T-cell (primary cell): ENCODE measurements at places on chromosomes 12 and 14.
A peak's percentile ranks its signal among the peaks of the same experiment; 100 is the strongest.

DNA sequence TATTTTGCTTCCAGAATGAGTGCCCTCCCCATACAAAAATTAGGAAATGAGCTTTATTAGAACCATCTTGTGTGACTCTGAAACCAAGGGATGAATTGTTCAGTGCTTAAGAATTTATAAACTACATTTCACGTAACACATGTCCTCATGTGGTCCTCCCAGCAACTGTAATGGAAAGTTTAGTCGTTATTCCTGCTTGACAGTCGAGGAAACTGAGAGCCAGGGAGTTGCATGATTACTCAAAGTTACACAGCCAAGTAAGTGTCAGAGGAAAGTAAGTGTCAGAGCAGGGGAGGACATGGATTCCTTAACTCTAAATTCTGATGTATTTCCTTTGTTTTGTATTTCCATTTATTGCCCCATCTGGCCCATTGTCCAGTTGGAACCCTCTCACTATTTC lies 453.9 kb downstream of the FUT8 start:
- DNase-seq = no peak

GRCh38 chr12:98635657-98636323 lies 8.8 kb downstream of the IKBIP start:
- no peak for DNase-seq

DNA sequence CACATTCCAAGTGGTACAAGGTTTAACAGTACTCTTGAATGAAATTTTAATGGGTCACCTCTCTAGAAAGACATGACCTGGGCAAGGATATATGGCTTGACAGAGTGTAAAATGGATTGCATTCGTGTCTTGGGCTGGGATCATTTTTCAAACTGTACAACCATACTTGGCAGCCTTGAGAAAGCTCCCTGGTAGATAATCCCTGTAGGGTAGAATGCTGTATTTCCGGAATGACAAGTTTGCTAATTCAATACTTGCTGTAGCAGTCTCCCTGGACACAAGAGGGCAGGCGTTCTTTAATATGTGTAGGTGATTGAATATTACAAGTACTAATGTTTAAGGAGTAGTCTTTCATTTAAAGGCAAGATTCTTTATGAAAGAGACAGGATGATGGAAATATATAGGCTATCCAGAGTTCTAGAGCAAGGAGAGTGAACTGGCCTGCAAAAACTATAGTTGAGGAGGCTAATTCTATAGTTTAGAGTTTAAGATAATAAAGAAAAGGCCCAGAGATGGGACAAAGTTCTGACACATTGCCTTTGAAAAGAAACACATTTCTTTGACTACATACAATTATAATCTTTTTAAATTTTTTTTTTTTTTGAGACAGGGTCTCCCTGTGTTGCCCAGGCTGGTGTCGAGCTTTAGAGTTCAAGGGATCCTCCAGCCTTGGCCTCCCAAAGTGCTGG lies 53.4 kb downstream of the PLBD1 start:
- no peak for DNase-seq

GRCh38 chr14:74508292-74508731 lies 14.7 kb downstream of the ISCA2 start:
- no peak for DNase-seq

DNA sequence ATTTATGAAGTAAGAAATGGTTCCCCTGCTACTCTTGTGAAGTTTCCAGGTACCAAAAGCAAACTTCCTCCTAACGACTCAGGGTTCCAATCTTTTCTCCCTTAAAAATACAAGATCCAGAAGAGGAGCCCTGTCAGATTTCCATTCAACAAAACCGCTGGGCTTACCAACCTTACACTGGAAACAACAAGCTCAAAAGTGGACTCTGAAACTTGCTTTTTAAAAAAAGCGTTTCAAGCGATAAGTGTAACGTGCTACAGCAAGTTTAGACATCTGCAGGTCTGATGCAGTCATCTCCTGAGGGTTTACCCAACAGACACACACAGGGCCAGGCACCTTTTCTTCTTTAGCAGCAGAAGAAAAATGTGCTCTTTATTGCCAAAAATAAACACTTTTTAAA lies 6.9 kb upstream of the CREBL2 start:
- no peak for DNase-seq

- DNase-seq = no peak
Measured at GRCh38 chr14:75645056-75645455, 15.6 kb downstream of the ERG28 start.

DNA sequence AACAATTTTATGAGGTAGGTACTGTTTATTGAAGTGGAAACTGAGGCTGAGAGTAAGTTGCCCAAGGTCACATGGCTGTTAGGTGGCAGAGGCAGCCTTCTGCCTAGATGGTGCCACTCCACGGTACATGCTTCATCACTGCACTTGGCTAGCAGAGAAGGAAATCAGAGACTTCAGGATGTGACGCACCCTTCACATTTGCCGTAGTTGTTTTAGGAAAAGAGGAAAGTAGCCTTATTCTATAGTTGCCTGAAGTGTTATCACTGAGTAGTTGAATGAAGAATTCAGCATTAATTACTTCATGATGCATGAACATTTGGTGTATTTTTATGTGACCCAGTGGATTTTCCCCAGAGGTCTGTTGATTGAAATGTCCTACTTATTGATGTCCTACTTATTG lies 55.7 kb downstream of the ERC1 start:
- DNase-seq = no peak

DNA sequence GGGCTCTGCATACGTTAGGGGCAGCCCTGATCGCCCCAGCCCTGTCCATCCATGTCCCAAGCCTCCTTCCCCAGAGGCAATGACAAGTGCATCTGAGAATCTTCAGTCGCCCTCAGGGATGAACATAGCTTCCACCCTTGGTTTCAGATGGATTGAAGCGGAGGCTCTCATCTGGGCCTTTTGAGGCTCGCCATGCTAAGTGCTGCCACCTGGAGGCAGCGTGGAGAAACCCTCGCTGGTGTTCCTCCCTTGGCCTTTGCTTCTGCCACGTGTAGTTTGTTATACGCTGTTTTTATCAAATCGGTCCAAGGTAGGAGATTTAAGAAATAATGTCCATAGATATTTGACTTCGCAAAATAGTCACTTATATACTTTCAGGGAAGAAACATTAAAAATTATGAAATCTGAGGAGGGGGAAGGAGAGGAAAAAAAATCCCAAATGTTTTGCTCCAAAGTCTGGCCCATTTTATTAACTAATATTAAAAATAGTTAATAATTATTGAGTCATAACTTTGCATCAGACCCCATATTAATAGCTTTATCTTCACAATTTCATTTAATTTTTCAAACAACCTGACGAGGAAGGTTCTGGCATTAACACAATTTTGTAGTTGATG lies 28.8 kb upstream of the LRRC10 start:
- DNase-seq = peak; percentile 32

DNA sequence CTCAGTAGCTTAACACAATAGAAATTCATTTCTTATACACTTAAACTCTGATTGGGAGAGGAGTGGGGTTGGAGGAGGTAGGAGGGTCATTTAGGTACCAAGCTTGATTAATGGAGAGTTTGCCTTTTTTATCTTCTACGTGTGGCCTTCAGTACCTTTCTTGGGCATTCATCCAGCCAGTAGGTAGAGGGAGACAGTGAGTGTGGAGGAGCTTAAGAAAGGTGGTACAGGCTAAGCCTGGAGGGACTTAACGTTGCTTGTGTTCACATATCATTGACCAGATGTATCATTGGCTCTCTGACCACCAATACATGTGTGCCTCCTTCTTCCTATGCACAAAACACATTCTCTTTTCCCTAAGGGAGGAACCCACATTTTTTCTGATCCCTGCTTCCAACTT lies 232.9 kb upstream of the CRY1 start:
- no peak for DNase-seq

GRCh38 chr12:92753976-92754885 lies 51.4 kb downstream of the PLEKHG7 start:
- DNase-seq = no peak

DNA sequence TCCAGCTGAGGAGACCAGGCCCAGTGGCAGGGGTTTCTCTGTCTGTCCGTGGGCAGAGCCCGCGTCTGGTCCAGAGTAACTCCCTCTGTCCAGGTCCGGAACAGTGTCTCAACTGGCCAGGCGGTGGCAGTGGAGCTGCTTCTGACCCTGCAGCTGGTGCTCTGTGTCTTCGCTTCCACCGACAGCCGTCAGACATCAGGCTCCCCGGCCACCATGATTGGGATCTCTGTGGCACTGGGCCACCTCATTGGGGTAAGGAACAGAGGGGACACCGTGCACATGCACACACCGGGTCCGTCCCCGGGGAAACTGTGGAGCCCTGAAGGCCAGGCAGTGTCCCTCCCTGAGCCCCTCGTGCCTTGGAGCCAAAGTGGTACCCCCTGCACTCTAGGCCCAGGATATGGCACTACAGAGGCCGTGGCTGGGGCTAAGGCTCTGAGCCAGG lies 1.5 kb downstream of the AQP6 start:
- no peak for DNase-seq

GRCh38 chr12:69905801-69906200 lies 80.8 kb downstream of the MYRFL start:
- DNase-seq = no peak

GRCh38 chr12:108299516-108299915 lies 39.6 kb downstream of the CMKLR1 start:
- DNase-seq = no peak

DNA sequence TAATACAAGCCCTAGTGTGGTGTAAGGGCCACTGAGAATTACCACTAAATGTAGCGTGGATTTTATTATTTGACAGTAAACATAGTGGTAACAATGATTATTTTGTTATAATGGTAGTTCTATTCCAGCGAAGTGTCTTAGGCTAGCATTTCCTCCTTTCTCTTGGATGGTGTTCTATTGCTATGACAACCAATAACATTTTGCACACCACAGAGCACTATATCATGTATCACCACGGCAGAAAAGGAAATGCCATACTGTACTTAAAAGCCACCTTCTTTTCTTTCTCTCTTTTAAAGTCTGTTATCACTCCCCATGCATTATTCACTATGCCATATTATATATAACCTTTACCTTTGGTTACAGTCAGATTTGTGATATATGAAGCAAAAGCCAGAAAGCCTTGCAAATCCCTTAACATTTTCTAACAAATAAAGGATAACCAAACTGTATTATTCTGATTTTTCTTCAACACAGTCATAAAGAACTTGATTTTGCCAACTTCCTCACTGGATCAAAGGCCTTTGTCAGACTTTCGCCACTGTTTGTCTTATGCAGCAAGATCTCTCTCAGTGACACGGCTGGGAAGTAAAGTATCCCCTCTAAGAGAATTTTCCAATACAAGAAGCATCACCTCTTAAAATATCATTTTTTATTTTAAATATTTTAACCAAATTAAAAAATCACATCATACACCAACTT lies 195.8 kb downstream of the FOXN3 start:
- no peak for DNase-seq

- no peak for DNase-seq
Measured at GRCh38 chr14:59132796-59133494, 55.5 kb upstream of the DAAM1 start.

- no peak for DNase-seq
Measured at GRCh38 chr12:52123487-52124186, 44.1 kb downstream of the SMIM41 start.

- DNase-seq = no peak
Measured at GRCh38 chr12:53623548-53624385, 2.4 kb downstream of the ATF7 start.

GRCh38 chr12:52084491-52085231 lies 5.2 kb downstream of the SMIM41 start:
- DNase-seq = no peak

GRCh38 chr14:40058901-40059897 lies 627.0 kb upstream of the FBXO33 start:
- DNase-seq = no peak

DNA sequence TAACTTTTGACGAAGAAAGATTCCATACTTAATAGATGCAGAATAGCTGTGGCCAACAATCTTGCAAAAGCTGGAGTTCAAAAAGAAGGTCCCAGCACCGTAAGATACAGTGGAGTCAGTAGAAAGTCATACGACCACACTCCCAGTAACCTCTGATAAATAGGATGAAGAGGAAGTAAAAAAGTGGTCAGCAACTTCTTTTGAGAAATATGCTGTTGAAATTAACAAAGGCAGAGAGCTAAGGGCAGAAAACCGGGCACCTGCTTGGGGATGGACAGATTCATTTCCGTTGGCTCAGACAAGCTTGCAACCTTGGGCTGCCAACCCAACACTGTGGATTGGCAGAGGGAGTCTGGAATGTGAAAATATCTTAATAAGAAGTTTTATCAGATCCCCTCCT lies 40.0 kb downstream of the BTG1 start:
- DNase-seq = no peak

- DNase-seq = no peak
Measured at GRCh38 chr12:42421844-42422779, 96.1 kb downstream of the PPHLN1 start.

DNA sequence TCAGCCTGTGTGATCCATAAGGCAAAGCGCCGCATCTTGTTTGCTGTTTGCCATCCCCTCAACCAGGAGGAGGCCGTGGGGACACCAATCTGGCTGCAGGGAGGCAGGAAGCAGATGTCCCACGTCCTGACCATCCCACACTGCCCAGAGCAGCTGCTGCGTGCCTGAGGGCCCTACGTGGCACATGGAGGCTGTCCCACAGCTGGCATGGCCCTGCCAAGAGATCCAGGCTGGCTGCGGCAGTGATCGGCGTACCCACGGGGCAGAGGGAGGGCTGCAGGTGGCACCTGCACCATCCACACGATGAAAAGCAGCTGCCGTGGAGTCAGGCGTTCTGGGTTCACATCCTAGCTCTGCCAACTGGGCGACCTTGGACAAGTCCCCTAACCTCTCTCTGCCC lies 42.0 kb downstream of the NCOR2 start:
- no peak for DNase-seq

DNA sequence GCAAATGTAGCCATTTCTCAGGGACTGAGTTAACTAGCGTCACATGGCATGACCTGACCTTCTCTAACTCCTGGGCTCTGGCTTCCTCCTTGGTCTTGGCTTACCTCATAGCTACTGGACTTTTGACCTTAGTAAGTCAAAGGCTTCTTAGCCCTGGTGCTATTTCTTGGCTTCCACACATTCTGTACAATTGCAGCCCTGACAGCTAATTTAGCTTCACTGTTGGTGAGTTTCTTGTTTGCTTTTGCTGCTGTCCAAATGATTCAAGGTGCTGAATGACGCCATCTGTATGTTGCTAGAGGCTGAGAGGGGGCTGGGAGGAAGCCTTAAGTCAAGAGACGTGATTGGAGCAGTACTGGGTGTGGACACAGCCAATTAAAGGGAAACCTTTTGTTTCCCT lies 202.7 kb downstream of the PRKD1 start:
- DNase-seq = no peak

- DNase-seq = no peak
Measured at GRCh38 chr14:22598896-22599244, 770 bp downstream of the ABHD4 start.

GRCh38 chr12:113222730-113223531 lies 1.7 kb downstream of the TPCN1 start:
- no peak for DNase-seq

GRCh38 chr12:113271853-113272561 lies 50.7 kb downstream of the TPCN1 start:
- DNase-seq = no peak

- DNase-seq = no peak
Measured at GRCh38 chr12:27455589-27455988, 9.1 kb downstream of the SMCO2 start.

- DNase-seq = peak; percentile 25
Measured at GRCh38 chr12:44875417-44875953, 630 bp downstream of the NELL2 start.

GRCh38 chr14:34181338-34181737 lies 230.5 kb upstream of the EGLN3 start:
- no peak for DNase-seq
